Endodermal cell (in vitro differentiated cells): ENCODE measurements at places on chromosomes 12 and 14. TPM values are rescaled to one million over a fixed set of nuclear protein-coding genes. Genes with fewer than 3 reads are reported as not detected.

The MYO1H gene
- not detected in 3 replicates for total RNA-seq

The PRICKLE1 gene
- total RNA-seq, result 7.2 to 8.3 TPM (median 7.9 TPM) in 3 replicates

The STYX gene
- 23.7 to 28.2 TPM (median 28.1 TPM) in 3 replicates for total RNA-seq

DNA sequence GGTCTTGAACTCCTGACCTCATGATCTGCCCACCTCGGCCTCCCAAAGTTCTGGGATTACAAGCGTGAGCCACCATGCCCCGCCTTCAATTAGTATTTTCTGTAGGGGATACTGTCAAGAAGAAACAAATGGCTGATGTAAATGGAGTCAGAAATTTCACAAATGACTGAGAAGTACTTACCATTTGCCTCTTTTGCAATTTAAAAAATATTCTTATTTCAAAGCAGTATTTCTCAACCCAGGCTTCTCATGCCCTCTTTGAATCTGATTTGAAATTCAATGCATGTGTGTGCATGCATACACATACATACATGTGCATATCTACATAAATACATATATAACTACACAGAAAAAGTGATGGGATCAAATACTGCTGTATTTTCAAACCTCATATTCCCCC is 4.4 kb downstream of the PSMA6 start:
- H3K4me3 ChIP-seq, result no peak overlapping the region
- H3K4me1 ChIP-seq, result no peaks in the 10 kb centered on the region

- H3K4me1 ChIP-seq, result no peaks in the 10 kb centered on the region
- no peak overlapping the region for H3K27ac ChIP-seq
- DNase-seq, result no peak
These were observed 126.6 kb downstream of the BCAT1 start for GRCh38 chr12:24822121-24822899.

GRCh38 chr14:88385212-88386101 is at the start of gene SPATA7:
TSS of gene SPATA7 (plus strand) at chr14:88385657. CDS start at chr14:88385819, 162 bp downstream.
- no peaks in the 10 kb centered on the region for H3K27me3 ChIP-seq
- H3K4me1 ChIP-seq, result peaks cover 8% of the 10 kb centered on the region
- no peaks in the 10 kb centered on the region for H3K36me3 ChIP-seq
- H3K4me3 ChIP-seq, result peak within 1 kb of the TSS; percentile 95
- DNase-seq, result peak; percentile 97
- H3K27ac ChIP-seq, result peak within 1 kb of the TSS; percentile 93

DNA sequence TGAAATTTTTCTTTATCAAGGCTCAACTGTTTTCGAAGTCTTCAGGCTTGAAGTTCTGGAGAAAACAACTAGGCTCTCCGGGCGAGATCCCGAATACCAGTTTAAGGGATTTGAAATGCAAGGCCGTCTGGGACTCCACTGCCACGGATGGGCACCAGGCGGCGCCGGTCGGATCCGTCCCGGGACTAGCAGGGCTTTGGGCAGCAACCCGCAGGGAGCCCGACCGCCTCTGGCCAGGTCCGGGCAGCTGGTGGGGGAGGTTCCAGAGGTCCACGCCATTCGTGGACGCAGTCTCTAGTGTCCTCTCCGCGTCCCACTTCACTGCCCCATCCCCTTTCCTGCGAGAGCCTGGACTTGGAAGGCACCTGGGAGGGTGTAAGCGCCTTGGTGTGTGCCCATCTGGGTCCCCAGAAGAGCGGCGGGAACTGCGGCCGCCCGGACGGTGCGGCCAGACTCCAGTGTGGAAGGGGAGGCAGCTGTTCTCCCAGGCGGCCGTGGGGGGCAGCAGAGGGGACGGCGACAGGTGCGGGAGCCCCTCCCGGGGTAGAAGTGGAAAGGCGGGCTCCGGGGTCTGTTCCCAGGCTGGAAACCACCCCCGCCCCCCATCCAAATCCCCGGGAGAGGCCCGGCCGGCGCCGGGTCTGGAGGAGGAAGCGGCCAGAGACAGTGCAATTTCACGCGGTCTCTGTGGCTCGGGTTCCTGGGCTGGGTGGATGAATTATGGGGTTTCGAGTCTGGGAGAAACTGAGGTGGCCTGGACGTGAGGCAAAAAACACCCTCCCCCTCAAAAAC is 838 bp upstream of the ERBB3 start:
- peak; percentile 100 for DNase-seq
- H3K27me3 ChIP-seq, result no peaks in the 10 kb centered on the region
- peak overlapping the region; percentile 95 for H3K4me3 ChIP-seq
- peak overlapping the region; percentile 63 for H3K27ac ChIP-seq
- H3K36me3 ChIP-seq, result peaks cover 3% of the 10 kb centered on the region
- H3K4me1 ChIP-seq, result no peaks in the 10 kb centered on the region

- H3K36me3 ChIP-seq, result no peaks in the 10 kb centered on the region
- peaks cover 8% of the 10 kb centered on the region for H3K4me1 ChIP-seq
- no peaks in the 10 kb centered on the region for H3K27me3 ChIP-seq
- H3K27ac ChIP-seq, result no peak overlapping the region
- no peak for DNase-seq
These were observed 71.2 kb downstream of the RASSF8 start for GRCh38 chr12:26029736-26030022.

The CNTN1 gene
- 8.6 and 9.8 TPM in 2 replicates for total RNA-seq

DNA sequence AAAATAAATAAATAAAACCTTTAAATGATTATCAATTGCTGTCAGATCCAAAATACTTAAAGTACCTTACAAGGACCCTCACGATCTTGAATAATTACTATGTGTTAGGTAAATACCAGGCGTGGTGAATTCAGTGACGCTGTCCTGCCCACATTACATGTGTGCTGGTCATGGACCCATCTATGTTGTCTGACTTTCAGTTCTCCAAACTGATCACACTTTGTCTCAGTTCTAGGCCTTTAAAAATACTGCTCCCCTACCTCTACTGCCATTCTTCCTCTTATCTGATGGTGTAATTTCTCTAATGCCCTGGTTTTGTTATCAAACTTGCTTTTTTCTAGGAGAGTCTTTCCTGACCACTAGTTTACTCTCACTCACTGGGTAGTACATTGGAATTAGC is 520.7 kb downstream of the TRHDE start:
- no peak overlapping the region for H3K4me3 ChIP-seq
- no peak overlapping the region for H3K27ac ChIP-seq
- no peaks in the 10 kb centered on the region for H3K4me1 ChIP-seq
- DNase-seq, result no peak
- no peaks in the 10 kb centered on the region for H3K27me3 ChIP-seq
- no peaks in the 10 kb centered on the region for H3K36me3 ChIP-seq

- H3K27me3 ChIP-seq, result peaks cover 5% of the 10 kb centered on the region
- H3K27ac ChIP-seq, result no peak overlapping the region
- peak; percentile 76 for DNase-seq
- peak overlapping the region; percentile 86 for H3K4me3 ChIP-seq
These were observed 448 bp downstream of the TSPAN9 start for GRCh38 chr12:3077572-3078081.

DNA sequence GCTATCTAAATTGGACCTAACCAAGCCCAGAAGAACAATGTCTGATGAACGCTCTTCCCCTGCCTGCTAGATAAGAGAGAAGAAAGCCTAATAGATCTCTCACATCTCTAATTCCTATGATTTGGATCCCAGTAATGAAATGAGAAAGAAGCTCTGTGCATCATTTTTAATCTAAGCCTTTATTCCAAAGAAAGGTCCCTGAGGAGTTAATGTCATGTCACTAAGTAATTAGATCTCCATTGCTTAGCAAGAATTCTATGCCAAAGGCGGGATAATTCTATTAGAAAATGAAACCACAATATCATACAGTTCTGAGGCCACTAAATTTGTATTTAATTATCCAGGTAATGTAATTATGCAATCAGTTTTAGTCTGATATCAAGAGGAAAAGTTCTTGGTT is 74.2 kb upstream of the TMEM260 start:
- H3K4me3 ChIP-seq, result no peak overlapping the region
- no peaks in the 10 kb centered on the region for H3K27me3 ChIP-seq
- H3K36me3 ChIP-seq, result no peaks in the 10 kb centered on the region
- DNase-seq, result no peak
- H3K4me1 ChIP-seq, result peaks cover 7% of the 10 kb centered on the region
- H3K27ac ChIP-seq, result no peak overlapping the region

The KRT6B gene
- total RNA-seq, result not detected in 2 replicates

The FAM181A gene
- not detected in 2 replicates for total RNA-seq

DNA sequence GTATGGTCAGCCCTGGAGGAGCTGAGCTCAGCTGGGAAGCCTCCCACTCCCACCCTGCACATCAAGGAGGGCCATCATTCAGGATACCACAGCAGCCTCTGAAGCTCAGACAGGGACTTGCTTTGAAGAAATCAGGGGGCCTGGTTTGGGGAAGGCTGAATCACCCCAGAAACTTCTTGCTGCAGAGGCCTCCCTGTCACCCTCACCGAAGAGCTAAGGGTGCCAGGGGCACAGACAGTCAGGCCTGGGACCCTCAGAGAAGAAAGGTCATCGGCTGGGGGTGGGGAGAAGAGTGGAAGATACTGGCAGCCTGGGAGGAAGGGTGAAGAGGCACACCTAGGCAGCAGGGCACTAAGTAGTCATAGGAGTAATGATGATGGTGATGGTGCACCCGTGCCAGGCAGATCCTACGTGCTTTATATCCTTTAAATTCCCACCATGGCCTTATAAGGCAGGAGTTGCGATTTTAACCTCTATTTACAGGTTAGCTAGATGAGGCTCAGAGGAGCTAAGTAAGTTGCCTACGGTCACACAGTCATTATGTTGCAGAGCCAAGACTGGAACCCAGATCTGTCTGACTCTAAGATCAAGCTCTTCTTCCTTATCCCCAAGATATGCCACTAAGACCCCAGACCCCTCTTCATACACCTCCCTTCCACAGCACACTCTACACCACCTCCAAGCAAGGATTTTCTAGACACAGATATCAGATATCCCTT is 28.5 kb upstream of the PNMA1 start:
- no peak overlapping the region for H3K27ac ChIP-seq
- no peak for DNase-seq
- H3K4me3 ChIP-seq, result no peak overlapping the region
- no peaks in the 10 kb centered on the region for H3K27me3 ChIP-seq

DNA sequence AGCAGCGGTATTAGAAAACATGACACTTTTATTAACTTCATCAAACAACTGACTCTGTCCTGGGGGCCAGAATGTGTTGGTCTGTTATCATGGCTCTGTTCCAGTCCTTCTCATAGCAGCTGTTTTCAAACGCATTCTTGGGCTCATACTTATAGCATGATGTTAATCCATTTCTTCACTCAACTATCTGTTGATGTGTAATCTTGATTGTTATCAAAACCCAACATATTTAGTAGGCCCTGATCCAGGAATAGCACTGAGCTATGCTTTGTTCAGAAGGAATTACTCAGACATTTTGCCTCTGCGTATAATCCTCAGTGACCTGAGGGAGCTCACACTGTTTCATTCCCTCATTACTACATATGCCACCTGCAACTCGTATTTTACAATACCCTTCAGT is 315.9 kb downstream of the BMP4 start:
- peaks cover 2% of the 10 kb centered on the region for H3K4me1 ChIP-seq
- DNase-seq, result no peak
- H3K36me3 ChIP-seq, result no peaks in the 10 kb centered on the region
- H3K27ac ChIP-seq, result no peak overlapping the region
- no peaks in the 10 kb centered on the region for H3K27me3 ChIP-seq

GRCh38 chr12:51809193-51809592 is 39.3 kb downstream of the FIGNL2 start:
- DNase-seq, result no peak
- no peaks in the 10 kb centered on the region for H3K36me3 ChIP-seq
- H3K27ac ChIP-seq, result no peak overlapping the region
- peaks cover 10% of the 10 kb centered on the region for H3K27me3 ChIP-seq

The IL22 gene
- total RNA-seq, result not detected in 3 replicates

- no peak for DNase-seq
- H3K27ac ChIP-seq, result no peak overlapping the region
- no peaks in the 10 kb centered on the region for H3K36me3 ChIP-seq
- H3K4me3 ChIP-seq, result no peak overlapping the region
- H3K4me1 ChIP-seq, result no peaks in the 10 kb centered on the region
These were observed 2.4 kb upstream of the JDP2 start for GRCh38 chr14:75425446-75425845.

The LALBA gene
- not detected in 3 replicates for total RNA-seq

- peaks cover 92% of the 10 kb centered on the region for H3K27me3 ChIP-seq
- no peak overlapping the region for H3K27ac ChIP-seq
- no peak for DNase-seq
- H3K36me3 ChIP-seq, result no peaks in the 10 kb centered on the region
- H3K4me1 ChIP-seq, result peaks cover 12% of the 10 kb centered on the region
These were observed 27.7 kb downstream of the TPCN1 start for GRCh38 chr12:113248842-113249435.

GRCh38 chr12:62689042-62689839 is 222.6 kb downstream of the MON2 start:
- no peak overlapping the region for H3K27ac ChIP-seq
- H3K27me3 ChIP-seq, result no peaks in the 10 kb centered on the region
- peaks cover 13% of the 10 kb centered on the region for H3K36me3 ChIP-seq
- no peak for DNase-seq

DNA sequence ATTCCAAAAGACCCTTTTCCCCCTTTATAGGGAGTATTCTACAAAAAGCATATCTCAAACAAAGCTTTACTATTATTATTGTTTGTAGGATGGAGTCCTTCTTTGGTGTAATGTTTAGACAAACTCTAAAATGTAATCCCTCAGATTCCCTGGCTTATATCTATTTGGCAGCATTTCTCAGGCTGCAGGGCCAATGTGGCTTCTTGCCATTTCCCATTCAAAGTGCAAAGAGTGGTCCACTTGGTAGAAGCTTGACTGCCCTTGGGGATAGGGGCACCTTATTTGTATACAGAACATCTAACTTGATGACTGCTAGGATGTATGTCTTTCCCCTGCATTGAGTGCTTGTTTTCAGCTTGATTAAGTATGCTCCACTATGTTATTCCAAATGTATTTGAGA is 242.7 kb downstream of the PRKD1 start:
- H3K27me3 ChIP-seq, result no peaks in the 10 kb centered on the region
- no peak for DNase-seq
- H3K36me3 ChIP-seq, result no peaks in the 10 kb centered on the region
- H3K27ac ChIP-seq, result no peak overlapping the region
- no peak overlapping the region for H3K4me3 ChIP-seq

- no peaks in the 10 kb centered on the region for H3K27me3 ChIP-seq
- no peak for DNase-seq
- no peak overlapping the region for H3K27ac ChIP-seq
- no peak overlapping the region for H3K4me3 ChIP-seq
- no peaks in the 10 kb centered on the region for H3K4me1 ChIP-seq
- H3K36me3 ChIP-seq, result no peaks in the 10 kb centered on the region
These were observed 12.1 kb downstream of the FRMD6 start for GRCh38 chr14:51663783-51664326.

DNA sequence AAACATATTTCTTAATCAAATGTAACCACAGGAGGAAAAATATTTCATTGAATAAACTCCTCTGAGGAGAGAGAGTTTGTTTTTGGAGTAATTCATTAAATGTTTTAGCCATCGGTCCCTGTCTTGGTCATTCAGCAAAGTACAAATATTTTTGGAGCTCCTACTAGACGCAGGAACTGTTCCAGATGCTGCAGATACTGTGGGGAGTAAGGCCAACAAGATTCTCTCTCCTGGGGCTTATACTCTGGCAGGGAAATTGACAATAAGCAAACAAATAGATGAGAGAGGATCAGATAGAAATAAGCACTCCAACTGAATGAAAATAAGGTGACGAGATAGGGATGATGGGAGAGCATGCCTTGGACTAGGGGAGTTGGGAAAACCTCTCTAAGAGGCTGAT is 264.1 kb downstream of the TTC8 start:
- no peak overlapping the region for H3K27ac ChIP-seq
- H3K36me3 ChIP-seq, result no peaks in the 10 kb centered on the region
- DNase-seq, result no peak
- H3K4me1 ChIP-seq, result no peaks in the 10 kb centered on the region
- no peaks in the 10 kb centered on the region for H3K27me3 ChIP-seq
